ENCODE measurements at places on chromosomes 3 and 15. TPM values are rescaled to one million over a fixed set of nuclear protein-coding genes. Genes with fewer than 3 reads are reported as not detected.

GRCh38 chr3:177445549-177445948, 248.3 kb upstream of the TBL1XR1 start:
- no peak for DNase-seq
- H3K4me3 ChIP-seq: no peak overlapping the region
- H3K27ac ChIP-seq: no peak overlapping the region
- no peaks in the 10 kb centered on the region for H3K27me3 ChIP-seq
- no peaks in the 10 kb centered on the region for H3K36me3 ChIP-seq

DNA sequence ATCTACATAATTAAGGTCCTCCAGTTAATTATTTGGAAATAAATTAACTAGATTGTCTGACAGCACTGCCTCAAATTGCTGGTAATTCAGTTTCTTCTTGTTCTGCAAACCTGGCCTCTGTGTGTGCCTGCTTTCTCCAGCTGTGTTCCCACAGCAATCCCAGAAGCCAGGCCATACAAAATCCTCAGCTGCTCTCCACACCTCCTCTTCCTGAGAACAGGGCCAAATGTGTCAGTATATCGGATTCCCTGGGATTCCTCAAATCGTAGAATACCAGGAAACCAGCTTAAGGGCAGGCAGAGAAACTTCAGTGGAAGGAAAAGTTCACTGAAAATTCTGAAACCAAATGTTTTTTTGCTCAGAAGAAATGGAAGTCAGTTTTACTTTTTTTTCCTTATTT, 261.4 kb downstream of the ZMAT3 start:
- no peaks in the 10 kb centered on the region for H3K36me3 ChIP-seq
- DNase-seq: no peak
- no peak overlapping the region for H3K27ac ChIP-seq
- no peak overlapping the region for H3K4me3 ChIP-seq
- peaks cover 4% of the 10 kb centered on the region for H3K4me1 ChIP-seq

- H3K4me1 ChIP-seq: peaks cover 2% of the 10 kb centered on the region
- no peaks in the 10 kb centered on the region for H3K36me3 ChIP-seq
- H3K27ac ChIP-seq: no peak overlapping the region
- H3K4me3 ChIP-seq: no peak overlapping the region
- H3K27me3 ChIP-seq: no peaks in the 10 kb centered on the region
These were observed 332.3 kb downstream of the ERC2 start for GRCh38 chr3:56135941-56136340.

DNA sequence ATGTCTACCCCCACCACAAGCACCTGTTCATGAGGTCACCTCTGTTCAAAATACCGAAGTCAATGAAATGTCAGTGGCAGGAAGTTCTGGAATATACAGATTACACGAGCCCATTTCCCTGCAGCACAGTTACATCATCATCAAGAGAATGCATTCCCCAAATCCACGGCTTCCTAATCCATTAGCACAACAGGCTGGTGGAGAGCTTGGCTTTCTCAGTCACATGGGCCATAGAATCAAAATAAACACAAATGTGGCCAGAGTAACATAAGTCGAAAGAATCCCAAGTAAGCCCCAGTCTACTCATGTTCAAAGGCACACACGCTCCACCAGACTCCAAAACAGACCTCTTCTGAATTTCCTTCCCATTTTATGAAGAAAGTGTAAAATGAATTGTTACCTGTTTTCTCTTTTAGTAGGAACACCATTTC, 419.3 kb downstream of the MAGI1 start:
- H3K4me1 ChIP-seq: no peaks in the 10 kb centered on the region
- no peaks in the 10 kb centered on the region for H3K27me3 ChIP-seq
- no peaks in the 10 kb centered on the region for H3K36me3 ChIP-seq
- no peak overlapping the region for H3K4me3 ChIP-seq

GRCh38 chr3:21330293-21330692, 420.7 kb downstream of the ZNF385D start:
- H3K4me1 ChIP-seq: peaks cover 5% of the 10 kb centered on the region
- H3K27me3 ChIP-seq: no peaks in the 10 kb centered on the region
- DNase-seq: no peak
- no peaks in the 10 kb centered on the region for H3K36me3 ChIP-seq
- H3K4me3 ChIP-seq: no peak overlapping the region
- H3K27ac ChIP-seq: no peak overlapping the region

DNA sequence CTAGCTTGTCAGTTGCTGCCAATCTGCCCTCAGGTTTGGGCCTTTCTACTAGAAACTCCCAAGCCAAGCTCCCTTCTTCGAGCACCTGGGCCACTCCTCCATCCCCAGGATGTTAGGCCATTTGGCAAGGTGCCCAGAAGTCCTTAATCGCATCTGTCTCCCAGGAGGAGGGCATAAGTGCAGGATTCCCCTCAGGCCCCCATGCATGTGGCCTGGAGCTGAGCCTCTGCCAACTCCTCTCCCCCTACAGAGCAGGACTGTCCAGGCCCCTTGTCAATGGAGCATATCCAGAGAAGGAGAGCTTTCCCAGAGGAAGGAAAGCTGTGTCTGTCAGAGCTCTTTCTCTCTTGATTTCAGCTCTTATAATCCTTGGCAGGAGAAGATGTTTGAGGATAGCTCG, 182.6 kb upstream of the ROPN1 start:
- H3K4me1 ChIP-seq: no peaks in the 10 kb centered on the region
- H3K27me3 ChIP-seq: no peaks in the 10 kb centered on the region
- no peak overlapping the region for H3K27ac ChIP-seq
- DNase-seq: peak; percentile 88

DNA sequence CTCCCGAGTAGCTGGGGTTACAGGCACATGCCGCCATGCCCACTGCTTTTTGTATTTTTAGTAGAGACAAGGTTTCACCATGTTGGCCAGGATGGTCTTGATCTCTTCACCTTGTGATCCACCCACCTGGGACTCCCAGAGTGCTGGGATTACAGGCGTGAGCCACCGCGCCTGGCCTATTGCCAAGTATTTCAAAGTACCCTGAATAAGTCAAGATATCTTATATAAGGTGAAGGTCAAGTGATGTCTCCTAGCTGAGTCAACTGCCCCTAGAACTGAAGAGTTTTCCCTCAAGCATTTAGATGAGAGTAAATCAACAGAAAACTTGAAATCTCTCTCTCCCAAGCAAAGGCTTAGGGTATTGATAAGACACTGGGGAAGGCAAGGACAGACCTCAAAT, 63.9 kb downstream of the RPL22L1 start:
- H3K4me1 ChIP-seq: peaks cover 9% of the 10 kb centered on the region
- no peak overlapping the region for H3K27ac ChIP-seq
- no peaks in the 10 kb centered on the region for H3K36me3 ChIP-seq

DNA sequence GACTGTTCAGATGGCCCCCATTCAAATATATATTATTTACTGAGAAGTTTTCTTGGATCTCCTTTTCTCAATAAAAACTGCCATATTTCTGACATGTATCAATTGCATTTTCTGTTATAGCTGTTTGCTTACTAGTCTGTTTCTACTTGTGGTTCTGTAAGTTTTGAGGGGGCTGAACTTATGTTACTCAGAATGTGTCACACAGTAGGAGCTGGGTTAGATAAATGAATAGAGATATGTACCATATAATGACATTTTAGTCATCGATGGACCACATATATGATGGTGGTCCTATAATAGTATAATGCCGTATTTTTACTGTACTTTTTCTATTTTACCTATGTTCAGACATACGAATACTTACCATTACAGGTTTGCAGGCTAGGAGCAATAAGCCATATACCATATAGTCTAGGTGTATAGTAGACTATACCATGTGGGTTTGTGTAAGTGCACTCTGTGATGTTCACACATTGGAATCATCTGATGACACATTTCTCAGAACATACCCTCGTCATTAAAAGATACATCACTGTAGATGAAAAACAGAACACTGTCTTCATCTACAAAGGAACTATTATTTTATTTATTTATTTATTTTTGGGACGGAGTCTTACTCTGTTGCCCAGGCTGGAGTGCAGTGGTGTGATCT, 22.3 kb downstream of the PPP4R2 start:
- no peaks in the 10 kb centered on the region for H3K4me1 ChIP-seq
- no peak overlapping the region for H3K4me3 ChIP-seq
- no peak for DNase-seq

GRCh38 chr3:124333931-124334640, 342.2 kb upstream of the ROPN1 start:
- DNase-seq: no peak
- H3K27ac ChIP-seq: no peak overlapping the region
- peaks cover 9% of the 10 kb centered on the region for H3K36me3 ChIP-seq
- H3K27me3 ChIP-seq: no peaks in the 10 kb centered on the region

DNA sequence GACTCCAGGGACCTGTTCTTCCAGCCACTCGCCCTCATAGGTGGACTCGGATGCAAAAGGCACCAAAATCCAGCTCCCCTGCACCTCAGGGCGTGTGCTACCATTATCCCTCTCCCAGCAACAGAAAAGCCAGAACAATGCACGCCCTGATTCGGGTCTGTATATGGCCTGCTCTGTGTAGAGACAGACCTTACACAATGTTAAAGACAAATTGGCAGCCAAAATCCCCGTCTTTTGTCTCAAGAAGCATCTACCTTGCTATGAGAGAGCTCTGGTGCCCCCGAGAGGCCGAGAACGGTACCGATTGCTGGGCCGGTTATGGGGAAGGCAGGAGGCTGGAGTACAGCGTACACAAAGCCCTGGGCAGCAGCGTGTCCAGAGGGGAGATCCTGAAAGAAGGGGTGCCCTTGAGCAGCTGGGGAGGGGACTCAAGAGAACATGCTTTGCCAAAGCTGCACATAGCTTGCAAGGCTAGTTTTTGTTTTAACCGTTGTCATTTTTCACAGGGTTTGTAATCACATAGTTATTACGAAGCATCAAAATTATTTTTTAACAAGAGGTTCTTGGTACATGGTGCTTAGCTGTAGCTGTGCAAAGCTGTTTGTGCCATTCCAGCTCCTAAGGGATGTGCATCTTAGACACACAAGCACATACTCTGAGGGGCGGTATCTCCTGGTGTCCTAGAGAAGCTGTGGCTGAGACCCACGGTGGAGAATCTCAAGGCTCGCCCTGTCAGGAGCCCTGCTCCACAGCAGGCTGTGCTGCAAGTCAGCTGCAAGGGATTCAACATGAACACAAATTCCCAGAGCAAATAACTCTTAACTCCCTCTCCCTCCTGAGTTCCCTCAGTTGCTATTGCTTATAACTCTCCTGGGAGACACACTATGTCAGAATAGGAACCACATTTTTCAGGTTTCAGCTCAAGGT, 461.5 kb upstream of the PPP2R3A start:
- no peaks in the 10 kb centered on the region for H3K36me3 ChIP-seq
- H3K4me3 ChIP-seq: no peak overlapping the region
- no peaks in the 10 kb centered on the region for H3K27me3 ChIP-seq
- peak; percentile 68 for DNase-seq
- H3K27ac ChIP-seq: no peak overlapping the region
- no peaks in the 10 kb centered on the region for H3K4me1 ChIP-seq

- H3K27me3 ChIP-seq: no peaks in the 10 kb centered on the region
- H3K4me1 ChIP-seq: peaks cover 2% of the 10 kb centered on the region
- H3K27ac ChIP-seq: no peak overlapping the region
- H3K36me3 ChIP-seq: no peaks in the 10 kb centered on the region
- no peak overlapping the region for H3K4me3 ChIP-seq
- peak; percentile 9 for DNase-seq
These were observed 210.6 kb upstream of the ZPLD1 start for GRCh38 chr3:102224171-102224570.

DNA sequence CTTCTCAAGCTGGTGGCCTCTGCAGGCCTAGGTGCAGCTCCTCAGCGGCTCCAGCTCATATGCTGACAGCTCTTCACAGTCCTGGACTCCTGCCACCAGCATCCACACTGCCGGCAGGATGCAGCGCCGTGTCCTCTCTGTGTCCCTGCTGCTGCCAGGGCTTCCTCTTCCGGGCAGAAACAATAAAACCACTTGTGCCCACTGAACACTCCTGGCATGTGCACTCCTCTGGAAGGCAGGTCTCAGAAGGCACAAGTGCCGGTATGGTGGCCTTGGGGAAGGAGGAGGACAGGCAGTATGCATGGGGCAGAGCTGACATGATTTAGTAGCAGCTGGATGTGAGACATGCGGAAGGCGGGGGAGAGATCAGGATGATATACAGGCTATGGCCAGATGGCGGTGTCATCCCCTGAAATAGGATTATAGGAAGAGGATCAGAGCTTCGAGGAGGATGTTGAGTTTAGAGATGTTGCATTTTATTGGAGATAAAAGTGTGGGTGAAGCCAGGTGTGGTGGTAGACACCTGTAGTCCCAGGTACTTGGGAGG, 7.5 kb upstream of the MAN2A2 start:
- no peaks in the 10 kb centered on the region for H3K36me3 ChIP-seq
- peak; percentile 86 for DNase-seq
- H3K4me1 ChIP-seq: peaks cover 8% of the 10 kb centered on the region

GRCh38 chr3:66602237-66602636, 101.4 kb upstream of the LRIG1 start:
- no peaks in the 10 kb centered on the region for H3K36me3 ChIP-seq
- H3K4me3 ChIP-seq: no peak overlapping the region
- no peak for DNase-seq
- H3K4me1 ChIP-seq: no peaks in the 10 kb centered on the region
- no peak overlapping the region for H3K27ac ChIP-seq

DNA sequence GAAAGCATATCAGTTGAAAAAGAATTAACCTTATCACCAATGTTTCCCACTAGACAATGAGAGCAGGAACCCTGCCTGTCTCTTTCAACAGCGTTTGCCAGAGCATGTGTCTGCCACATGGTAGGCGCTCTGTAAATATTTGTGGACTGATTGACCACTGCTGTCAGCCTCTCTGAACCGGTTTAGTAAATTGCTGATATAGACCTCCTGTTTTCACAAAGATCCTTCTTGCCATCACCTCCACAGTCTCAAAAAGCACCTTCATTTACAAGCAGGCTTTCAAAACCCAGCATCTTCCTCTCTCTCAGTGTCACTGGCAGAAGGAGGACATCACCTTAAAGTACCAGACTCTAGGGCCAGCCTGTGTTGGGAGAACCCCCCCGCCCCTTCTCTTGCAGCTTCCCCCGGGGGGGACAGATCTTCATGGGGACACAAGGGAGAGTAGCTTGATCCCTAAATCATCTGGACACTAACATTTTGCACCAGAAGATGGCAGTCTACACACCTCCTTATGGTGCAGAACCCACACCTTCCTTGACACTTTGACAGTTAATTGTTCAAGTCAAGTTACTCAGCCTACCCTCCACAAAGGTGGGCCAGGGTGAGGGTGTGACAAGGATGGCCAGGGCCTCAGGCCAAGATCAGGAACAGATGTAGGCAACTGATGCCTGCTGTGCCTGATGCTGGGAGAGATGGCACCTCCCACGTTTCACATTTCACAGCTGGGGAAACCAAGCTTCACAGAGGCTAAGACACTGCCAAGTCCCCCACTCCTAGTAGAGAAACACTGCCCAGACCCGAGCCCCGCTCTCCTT, 37.8 kb upstream of the USP3 start:
- H3K4me3 ChIP-seq: no peak overlapping the region
- H3K4me1 ChIP-seq: peaks cover 9% of the 10 kb centered on the region
- H3K36me3 ChIP-seq: no peaks in the 10 kb centered on the region
- H3K27ac ChIP-seq: no peak overlapping the region
- no peaks in the 10 kb centered on the region for H3K27me3 ChIP-seq

ISY1 gene
- 22.3 TPM for polyA plus RNA-seq

ACP3 gene
- 0.19 TPM for polyA plus RNA-seq

LRRC34 gene
- 1.6 TPM for polyA plus RNA-seq

CPN2 gene
- not detected for polyA plus RNA-seq

BCHE gene
- not detected for polyA plus RNA-seq

All from SK-N-SH (cell line).